ENCODE measurements at places on chromosomes 3 and 15.

- no peak for DNase-seq
These were observed 15.4 kb downstream of the IREB2 start for GRCh38 chr15:78453447-78453846.

DNA sequence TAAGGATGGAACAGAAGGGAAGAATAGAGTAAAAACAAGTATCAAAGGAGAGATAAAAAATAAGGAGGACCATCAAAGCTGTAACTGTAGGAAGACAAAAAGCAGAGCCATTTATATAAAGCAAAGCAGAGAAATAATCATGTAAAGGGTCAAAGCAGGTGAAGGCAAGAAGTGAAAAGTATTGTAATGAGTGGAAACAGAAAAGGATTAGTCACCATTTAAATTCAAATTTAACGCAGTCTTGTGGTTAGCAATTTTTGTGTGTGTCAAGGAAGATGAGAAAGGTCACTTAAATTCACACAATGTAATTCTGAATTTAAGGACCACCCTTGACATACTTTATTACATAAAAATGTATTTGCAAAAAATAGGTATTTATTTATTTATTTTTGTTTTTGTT lies 567.8 kb downstream of the ROBO1 start:
- DNase-seq, result no peak

- DNase-seq, result no peak
These were observed 32.2 kb upstream of the TM2D3 start for GRCh38 chr15:101684384-101684783.

GRCh38 chr3:40597441-40597840 lies 72.7 kb downstream of the ZNF621 start:
- no peak for DNase-seq

DNA sequence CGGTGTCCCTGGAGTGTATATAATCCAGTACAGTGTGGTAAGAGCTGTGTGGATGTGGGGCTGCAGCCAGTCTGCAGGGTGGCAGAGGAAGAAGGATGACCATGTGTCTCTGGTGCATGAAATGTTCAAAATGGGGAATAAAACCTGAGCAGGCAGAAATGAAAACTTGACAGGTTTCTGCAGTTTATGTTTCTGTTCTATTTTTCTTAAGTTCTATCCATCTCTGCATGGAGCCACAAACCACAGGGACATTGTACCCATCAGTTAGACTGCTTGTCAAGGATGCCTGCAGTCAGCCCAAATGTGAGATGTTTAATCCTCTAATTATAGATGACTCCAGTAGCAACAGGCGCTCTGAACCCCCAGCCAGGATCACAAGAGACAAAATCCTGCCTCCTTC lies 216.7 kb downstream of the IL20RB start:
- DNase-seq, result no peak

GRCh38 chr15:29925227-29926082 lies 103.2 kb upstream of the TJP1 start:
- no peak for DNase-seq

GRCh38 chr3:53726643-53727042 lies 119.6 kb downstream of the CHDH start:
- no peak for DNase-seq

DNA sequence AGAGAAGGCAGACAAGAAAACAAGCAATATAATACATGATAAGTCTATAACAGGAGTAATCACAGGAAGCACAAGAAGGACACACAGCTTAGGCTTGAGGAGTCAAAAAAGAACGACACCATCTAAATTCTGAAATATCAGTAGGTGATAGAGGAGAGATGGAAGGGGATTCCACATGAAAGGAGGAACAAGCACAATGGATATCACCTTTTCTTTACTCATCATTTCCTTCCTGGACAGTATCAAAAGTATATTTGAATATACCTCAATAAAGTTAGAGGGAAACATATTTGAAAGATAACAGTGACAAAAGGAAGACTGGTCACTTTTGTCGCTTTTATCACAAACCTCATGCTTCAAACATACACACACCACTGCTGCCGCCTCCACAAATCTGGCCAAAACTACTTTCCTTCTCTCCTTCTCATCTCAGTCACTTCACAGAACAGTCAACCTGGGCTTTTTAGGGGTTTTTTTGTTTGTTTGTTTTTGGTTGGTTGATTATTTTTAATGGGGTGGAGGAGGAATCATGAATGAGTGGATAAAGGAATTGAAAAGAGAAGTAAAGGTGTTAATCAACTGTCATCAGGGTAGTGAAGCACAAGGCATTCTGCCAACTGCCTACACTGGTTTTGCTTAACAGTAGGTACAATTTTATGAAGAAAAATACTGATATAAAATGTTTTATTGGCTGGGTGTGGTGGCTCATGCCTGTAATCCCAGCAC lies 18.5 kb downstream of the DENND4A start:
- no peak for DNase-seq

- DNase-seq, result no peak
These were observed 88.4 kb upstream of the OXTR start for GRCh38 chr3:8857720-8858367.

DNA sequence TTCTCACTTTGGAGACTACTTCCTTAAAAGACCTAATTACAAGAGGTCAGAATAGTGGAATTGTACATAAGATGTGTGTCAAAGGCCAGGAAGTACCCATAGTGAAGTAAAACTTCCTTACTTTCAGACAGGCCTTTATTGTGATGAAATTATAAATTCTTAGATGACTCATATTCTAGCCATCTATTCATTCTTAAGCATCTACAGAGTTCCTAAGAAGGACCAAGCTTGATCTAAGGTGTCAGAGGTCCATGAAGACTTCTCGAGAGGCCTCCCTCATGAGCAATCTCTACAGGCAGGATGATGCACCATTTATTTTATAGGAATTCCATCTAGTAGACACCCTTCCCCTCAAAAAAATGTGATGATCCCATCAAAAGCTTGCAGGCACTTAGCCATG lies 493.3 kb downstream of the MAGI1 start:
- DNase-seq, result no peak

DNA sequence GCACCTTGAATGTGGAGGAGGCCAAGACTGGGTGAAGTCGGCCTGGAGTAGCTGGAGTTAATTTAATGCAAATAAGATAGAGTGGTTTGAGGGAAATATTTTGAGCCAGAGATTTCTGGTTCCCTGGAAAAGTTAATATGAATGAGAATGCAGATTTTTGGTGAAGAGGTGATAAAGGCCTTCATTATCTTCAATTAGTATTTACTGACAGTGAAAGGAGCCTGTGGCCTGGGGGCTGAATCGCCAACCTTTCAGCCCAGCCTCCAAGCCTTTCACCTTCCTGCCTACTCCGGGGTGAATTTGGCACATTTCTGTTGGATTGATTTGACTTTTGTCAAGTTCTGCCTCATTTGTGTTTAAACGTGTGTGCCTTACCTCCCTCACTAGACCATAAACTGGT lies 147.8 kb downstream of the SOX2 start:
- DNase-seq, result no peak

DNA sequence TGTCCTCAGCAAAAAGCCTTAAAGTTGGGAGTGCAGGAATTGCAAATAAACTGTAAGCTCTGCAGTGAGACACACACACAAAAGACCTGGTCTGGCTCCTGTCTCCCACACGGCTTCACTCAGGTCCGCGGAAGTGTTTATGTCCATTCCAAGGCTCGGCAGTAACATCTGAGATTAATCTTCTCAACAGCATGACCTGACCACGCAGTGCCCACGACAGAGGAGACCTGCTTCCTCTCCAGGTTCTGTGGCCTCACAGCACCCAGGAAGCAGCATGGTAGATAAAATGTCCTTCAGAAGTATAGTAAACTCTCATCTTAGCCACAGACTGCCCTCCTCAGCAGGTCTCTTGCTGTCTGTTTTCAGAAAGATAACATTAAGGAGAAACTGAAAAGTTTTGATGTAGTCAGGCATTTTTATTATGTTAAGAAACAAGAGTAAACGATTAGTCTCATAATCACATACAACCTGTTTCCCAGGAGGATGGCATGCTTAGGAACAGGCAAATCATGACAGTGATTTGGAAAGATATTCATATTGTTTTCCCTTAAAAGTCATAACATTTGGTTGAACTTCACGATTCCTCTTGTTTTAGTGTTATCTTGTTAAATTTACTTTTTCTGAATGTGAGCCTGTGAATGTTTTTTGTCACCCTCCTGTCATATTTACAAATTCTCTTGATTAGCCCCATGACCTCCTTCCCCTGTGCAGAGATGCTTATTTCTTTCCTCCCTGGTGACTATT lies 34.6 kb downstream of the CD200R1L start:
- no peak for DNase-seq

GRCh38 chr3:188583341-188584161 lies 429.6 kb downstream of the LPP start:
- no peak for DNase-seq

DNA sequence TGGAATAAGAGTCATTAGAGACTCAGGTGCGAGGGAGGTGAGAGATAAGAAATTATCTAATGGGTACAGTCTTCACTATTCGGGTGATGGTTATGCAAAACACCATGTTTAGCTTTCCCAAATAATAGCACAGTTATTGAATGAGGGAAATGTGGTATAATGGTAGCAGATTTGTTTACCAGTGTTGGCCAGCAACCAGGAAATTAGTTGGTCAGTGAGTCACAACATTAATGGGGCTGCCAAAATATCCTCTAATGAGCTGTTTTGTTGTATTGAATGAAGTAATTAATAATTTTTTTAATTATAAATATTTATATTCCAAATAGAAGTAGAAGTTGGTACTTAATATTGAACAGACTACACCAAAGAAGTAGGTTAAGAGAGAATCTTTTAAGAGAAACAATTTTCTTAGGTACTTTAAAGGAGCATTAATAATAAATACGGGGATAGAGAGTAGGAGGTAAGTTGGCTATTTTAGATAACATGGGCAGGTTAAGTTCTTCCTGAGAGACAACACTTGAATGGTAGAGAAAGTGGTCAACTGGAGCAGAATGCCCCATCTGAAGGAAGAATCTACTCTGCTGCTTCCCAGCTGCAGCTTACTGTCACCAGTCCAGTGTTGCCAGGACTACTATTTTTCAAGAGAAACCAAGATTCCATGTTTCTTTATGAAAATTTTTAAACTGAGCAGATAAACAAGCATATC lies 218.8 kb downstream of the UBE2E2 start:
- DNase-seq, result no peak

- DNase-seq, result no peak
These were observed 130.5 kb downstream of the KLF13 start for GRCh38 chr15:31457161-31457560.
